ENCODE measurements at places on chromosomes 3 and 15.

- DNase-seq = no peak
These were observed 181.3 kb downstream of the ISL2 start for GRCh38 chr15:76517910-76518309.

DNA sequence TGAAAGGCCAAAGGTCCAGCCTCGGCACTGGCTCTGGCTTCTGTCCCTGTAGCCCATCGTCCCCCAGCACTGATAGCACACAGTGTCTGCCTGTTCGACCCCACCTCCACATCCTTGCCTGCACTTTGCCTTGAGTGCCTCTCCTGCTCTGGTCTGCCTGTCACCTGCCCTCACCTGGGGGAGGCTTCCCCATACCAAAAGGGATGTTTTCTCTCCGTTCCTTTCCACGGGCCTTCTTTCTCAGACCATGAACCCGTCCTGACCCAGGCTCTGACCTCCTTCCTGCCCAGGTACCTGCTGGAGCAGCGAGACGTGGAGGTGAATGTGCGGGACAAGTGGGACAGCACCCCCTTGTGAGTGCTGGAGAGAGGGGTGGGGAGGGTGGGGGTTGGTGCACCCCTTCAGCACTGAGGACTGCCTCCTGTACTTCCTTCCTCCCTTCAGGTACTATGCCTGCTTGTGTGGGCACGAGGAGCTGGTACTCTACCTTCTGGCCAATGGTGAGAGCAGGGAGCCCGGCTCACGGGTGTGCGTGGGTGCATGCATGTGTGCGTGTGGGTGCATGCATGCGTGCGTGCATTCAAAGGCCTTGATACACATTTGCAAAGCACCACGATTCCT, 1.5 kb downstream of the ABTB1 start:
- DNase-seq = peak; percentile 25

GRCh38 chr3:46314517-46314916, 39.4 kb upstream of the CCR2 start:
- DNase-seq = no peak

DNA sequence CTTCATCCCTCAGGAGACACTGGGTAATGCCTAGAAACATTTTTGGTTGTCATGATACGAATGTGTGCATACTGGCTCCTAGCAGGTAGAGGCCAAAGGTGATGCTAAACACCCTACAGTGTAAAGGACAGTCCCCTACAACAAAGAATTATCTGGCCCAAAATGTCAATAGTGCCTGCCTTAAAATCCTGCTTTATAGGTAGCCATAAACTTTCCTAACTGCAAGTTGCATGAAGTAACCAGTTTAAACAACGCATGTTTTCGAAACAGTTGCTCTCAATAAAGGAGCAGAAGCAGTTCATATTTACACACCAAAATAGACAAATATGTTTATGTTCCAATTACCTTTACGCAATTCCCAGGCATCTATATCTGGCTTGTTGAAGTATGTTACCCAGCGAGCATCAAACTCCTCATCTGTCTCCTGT, 9.1 kb downstream of the COX5A start:
- no peak for DNase-seq

DNA sequence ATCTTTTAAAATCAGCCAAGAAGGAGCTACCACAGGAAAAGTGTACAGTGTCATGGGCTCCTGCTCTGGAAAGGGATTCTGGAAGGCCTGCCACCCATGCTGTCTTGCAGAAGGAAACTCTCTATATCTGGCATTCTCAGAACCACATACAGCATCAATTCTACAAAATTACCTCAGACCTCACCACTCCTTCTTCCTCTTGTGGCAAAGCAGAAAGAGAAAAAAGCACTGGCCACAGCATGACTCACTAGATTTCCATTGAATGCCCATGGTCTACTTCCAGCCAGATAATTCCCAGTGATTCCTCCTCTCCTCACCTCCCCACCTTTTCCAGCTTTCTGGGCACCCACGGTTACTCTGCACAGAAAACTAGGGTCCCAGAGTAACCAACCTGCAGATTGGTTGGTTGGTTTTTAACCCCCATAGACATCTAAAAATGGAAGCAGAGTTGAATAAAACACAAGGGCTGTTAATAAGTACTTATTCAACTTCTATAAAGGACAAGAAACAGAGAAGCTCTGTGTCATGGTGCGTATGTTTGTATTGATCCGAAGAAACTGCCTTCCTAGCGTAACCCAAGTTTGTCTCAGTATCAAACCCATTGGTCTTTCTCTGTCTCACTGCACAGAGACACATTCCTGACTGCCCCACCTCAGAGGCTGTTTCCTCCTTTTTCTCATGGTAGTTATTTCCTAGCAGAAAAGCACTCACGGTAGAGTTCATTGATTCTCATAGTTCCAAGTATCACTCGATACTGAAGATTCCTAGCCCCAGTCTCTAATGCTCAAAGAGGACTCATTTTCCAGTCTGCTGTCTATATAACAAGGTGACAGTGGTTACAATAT, 67.7 kb downstream of the LDHAL6B start:
- no peak for DNase-seq

GRCh38 chr3:23961066-23961465, 16.0 kb downstream of the NR1D2 start:
- no peak for DNase-seq

- DNase-seq = no peak
These were observed 141.4 kb downstream of the ADAMTS17 start for GRCh38 chr15:100200287-100200880.

- peak; percentile 60 for DNase-seq
These were observed 4.2 kb downstream of the ACOX2 start for GRCh38 chr3:58532794-58533220.

DNA sequence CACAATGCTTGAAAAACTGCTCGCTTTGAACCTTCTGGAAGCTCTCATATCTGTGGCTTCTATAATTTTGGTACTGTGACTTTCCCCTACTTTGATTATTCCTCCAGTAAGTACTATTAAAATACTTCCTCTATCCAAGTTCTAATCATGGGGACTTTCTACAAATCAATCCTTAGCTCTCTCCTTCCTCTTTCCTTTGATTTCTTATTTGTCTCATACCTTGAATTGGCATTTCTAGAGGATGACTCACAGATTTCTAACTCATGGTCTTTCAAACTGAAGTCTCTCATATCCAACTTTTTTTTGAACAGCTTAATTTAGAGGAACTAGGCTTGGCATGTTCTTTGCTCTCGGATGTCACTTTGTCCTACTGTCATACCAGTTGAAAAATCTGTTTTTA, 241.8 kb downstream of the TBC1D5 start:
- no peak for DNase-seq

DNA sequence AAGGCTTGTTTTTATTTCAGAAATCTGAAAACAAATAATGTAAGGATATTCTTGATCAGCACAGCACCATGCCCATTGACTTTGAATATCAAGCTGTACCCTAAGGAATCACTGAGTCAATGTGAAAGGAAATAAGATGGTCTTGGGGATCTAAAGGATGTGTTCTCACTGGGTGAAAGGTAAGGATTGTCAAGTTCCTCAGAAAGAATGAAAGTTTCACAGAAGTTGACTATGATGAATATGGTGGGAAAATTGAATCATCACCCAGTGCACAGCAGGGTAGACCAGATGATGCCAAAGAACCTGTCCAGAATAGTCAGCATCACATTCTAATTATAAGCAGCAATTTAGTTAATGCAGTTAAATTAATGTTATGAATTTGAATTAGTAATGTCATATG, 16.2 kb downstream of the ERC2 start:
- no peak for DNase-seq

DNA sequence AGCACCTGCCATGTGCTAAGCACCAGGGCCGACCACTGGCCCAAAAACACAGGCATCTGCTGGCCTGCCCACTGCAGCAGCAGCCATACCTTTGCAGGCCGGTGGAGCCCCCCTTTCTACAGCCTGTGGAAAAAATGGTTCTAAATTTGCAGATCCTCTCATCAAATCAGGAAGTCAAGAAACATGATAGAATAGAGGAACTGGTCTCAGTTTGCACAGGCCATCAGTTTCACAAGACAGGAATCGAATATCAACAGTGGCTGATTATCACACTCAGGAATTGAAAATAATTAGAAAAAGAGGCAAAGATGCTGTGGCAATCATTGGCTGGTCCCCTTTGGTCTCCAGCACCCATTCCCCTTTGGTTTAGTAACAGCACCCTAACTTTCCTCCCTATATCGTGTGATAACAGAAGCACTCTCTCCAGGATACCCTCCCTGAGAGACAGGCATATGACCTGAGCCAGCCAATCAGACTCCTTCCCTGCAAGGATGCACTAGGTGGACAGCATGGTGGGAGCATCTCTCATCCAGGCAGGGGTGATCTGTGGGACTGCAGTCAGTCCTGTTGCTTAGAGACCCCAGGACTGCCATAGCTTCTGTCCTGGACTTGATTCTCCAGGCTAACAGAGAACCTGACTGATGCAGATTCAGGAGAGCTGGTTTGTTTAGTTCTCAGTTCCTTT, 3.5 kb upstream of the PAK6 start:
- no peak for DNase-seq

DNA sequence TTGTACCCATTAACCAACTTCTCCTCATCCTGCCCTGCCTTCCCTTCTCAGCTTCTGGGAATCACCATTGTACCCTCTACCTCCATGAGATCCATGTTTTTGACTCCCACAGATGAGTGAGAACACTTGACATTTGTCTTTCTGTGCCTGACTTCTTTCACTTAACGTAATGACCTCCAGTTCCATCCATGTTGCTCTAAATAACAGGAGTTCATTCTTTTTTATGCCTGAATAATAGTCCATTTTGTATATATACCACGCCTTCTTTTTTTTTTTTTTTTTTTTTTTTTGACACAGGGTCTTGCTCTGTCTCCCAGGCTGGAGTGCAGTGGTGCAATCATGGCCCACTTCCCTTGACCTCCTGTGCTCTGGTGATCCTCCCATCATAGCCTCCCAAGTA, 6.7 kb downstream of the SNX1 start:
- no peak for DNase-seq

GRCh38 chr3:72447059-72447946, 400.9 kb downstream of the SHQ1 start:
- peak; percentile 93 for DNase-seq

- no peak for DNase-seq
These were observed 5.1 kb downstream of the PRC1 start for GRCh38 chr15:90989040-90989768.

GRCh38 chr3:159112724-159113123, 310.9 kb downstream of the MFSD1 start:
- no peak for DNase-seq

DNA sequence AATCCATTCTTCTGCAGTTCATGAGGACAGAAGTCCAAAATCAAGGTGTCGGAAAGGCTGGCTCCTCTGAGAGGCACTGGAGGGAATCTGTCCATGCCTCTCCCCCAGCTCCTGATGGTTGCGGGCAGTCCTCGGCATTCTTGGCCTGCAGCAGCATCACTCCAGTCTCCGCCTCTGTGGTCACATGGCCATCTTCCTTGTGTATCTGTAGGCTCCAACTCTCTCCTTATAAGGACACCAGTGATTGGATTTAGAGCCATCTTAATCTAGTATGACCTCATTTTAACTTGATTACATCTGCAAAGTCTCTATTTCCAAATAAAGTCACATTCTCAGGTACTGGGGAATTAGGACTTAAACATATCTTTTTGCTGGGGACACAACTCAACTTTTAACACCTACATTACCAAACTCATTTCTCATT, 56.0 kb upstream of the FLNB start:
- no peak for DNase-seq

DNA sequence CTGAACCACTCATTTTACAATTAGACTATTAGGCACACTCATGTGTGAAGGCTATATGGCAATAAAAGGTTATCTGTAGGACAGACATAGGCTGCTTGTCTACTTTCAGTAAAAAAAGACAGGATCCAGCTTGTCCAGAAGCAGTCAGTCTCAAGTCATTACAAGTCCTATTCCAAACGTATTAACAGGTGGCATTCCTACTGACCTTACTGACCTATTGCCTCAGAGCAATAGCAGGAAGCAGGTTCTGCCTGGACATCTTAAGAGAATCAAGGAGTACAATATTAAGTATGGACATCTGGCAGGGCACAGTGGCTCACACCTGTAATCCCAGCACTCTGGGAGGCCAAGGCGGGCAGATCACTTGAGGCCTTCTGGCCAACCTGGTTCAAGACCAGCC, 7.0 kb downstream of the CMTM6 start:
- no peak for DNase-seq

DNA sequence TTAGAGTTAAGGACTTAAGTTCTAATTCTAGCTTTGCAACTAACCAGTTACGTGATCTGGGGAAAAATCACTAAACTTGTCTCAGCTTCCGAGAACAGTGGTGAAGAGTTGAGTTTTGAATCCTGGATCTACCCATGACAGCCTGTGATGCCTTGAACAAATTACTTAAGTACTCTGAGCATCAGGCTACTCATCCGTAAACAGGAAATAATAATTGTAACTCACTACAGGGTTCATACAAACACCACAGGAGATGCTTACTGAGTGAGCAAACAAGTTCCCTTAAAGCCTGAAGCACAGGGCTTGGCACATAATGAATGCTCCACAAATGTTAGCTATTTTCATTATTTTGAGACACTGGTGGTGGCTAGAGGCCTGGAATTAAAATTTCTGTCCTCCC, 158.8 kb downstream of the ERC2 start:
- DNase-seq = no peak
